NCI-H2081 (cell line): ENCODE measurements at places on chromosomes 1 and 21.

GRCh38 chr1:40944326-40944725 is 35.2 kb upstream of the CTPS1 start:
- no peak for DNase-seq

GRCh38 chr1:245036102-245036501 is 118.7 kb upstream of the KIF26B start:
- no peak for DNase-seq

DNA sequence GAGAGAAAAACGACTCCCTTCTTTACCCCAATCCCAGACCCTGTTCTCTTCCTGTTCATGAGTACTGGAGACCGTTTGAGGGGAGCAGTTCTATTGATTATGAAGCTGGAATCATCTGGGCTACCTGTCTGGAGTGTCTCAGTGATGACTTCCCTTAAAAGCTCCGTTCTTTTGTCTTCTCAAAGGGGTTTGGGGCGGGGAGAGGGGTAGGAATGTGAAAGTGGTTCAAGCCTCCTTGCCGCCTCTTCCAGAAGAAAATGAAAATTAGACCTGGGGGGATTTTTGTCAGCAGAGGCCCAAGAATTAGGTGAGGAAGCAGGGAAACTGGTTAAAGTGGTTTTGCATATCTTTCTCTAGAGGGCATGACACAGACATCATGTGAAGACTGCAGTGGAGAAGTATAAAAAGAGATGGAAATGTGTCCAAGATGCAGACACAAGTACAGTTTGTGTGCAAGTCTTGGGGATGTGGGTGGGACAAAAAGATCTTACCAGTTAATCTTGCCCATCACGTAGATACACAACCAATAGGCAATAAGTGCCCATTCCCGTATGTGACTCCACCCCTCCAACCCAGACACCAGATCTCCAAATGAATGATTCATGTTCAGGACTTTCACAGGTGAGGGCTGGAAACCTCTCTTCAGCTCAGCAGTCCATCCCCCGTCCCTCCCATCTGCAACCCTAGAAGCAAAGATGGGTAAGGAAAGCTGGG is 470 bp upstream of the MTMR11 start:
- DNase-seq: no peak

- no peak for DNase-seq
These were observed 1.9 kb downstream of the CADM3 start for GRCh38 chr1:159173320-159173719.

GRCh38 chr1:2358651-2359640 is 32.4 kb downstream of the MORN1 start:
- DNase-seq: no peak
